ENCODE measurements at places on chromosomes 5 and 9.

DNA sequence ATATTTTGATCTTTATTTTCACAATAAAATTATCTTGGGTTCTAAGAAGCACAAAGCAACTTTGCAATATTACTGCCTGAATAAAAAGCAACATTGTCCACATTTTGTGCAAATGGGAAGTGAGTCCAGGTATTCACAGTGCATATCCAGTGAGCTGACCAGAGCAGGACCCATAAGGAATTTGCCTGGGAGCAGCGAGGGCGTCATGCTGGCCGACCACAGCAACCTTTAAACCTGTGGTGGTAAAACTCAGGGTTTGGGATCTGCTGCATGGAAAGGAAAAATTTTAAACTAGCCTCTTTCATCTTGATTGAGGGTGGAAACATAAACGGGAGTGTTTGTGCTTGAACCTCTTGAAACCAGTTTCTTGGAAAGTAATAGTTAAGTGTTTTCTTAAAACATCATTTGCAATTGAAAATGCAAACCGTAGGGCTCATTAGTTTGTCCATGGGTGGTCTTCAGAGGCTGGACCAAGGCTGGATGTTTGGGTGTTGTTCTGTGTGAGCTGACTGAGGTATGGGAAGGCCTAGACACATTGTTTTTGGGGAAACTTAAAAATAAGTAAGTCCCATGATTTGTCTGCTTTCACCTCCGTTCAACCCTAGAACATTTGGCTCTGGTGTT is 85.0 kb upstream of the ANKH start:
- no peak for DNase-seq

- DNase-seq, result no peak
Observed at GRCh38 chr5:120552638-120553037, 88.5 kb downstream of the PRR16 start.

- DNase-seq, result no peak
Observed at GRCh38 chr9:30507166-30507565, 1877.3 kb upstream of the ACO1 start.

- no peak for DNase-seq
Observed at GRCh38 chr9:108108280-108108851, 618.8 kb upstream of the KLF4 start.

GRCh38 chr5:69343083-69343482 is 10.5 kb upstream of the CCDC125 start:
- no peak for DNase-seq

GRCh38 chr5:139296862-139297326 is 3.4 kb downstream of the MATR3 start:
- no peak for DNase-seq

GRCh38 chr9:111957856-111958631 is 61.4 kb downstream of the UGCG start:
- no peak for DNase-seq

DNA sequence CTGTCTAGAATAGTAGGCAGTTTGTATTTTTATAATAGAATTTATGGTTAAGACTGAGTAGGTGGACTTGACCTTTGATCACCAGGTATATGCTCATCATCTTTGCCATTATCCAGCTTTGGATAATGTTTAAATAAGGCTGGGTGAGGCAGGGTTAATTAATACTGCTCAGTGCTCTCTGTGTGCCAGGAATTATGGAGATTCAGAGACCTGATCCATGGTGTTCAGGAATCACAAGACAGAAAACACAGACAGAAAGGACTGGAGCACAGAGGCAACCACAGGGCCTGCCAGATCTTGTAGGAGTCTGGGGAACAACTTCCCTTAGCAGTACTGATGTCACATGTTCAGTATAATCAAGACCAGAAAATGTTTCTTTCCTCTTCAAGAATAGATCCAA is 186.3 kb upstream of the ADCY2 start:
- DNase-seq, result no peak

DNA sequence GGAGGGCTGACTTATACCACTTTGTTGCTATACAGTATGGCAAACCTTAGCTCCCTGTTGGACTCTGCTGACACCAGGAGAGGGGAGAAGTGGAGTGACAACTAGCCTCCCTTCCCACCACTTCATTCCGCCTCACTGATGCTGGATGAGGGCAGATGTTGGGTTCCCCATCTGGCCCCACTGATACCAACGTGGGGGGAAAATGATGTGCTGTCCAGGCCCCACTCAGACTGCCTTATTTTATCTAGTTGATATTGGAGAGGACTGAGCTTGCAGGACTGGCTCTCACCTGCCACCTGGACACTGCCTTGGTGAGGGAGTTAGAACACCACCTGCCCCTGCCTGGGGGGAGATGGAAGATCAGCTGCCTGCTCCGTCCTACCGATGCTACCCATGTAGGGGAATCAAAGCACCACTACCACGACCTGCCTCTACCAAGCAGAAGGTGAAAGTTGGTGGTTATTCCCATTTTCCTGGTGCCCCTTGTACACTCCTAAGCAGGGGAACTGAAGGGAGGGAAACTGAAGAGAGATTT is 292.1 kb downstream of the GADD45G start:
- DNase-seq, result no peak

GRCh38 chr5:107457881-107458280 is 212.9 kb downstream of the EFNA5 start:
- DNase-seq, result no peak

GRCh38 chr5:28296254-28297013 is 1258.0 kb upstream of the CDH9 start:
- no peak for DNase-seq

GRCh38 chr5:54281960-54282692 is 28.2 kb downstream of the ARL15 start:
- DNase-seq, result no peak

GRCh38 chr5:140084541-140084940 is 29.4 kb upstream of the PURA start:
- no peak for DNase-seq

GRCh38 chr9:131126059-131126426 is 657 bp downstream of the NUP214 start:
- no peak for DNase-seq

DNA sequence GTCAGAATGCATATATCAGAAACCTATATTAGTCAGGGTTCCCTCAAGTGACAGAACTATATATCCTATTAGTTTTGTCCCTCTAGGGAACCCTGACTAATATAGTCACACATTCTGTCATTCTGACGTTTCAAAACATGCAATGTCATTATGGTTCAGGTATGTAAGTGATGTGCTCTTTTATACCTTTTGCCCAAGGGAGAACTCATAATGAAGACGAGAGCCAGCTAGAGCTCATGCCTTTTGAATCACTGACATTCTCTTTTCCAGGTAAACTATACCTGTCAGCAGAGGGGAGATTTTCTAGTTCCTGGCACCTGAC is 576.7 kb downstream of the LRRC70 start:
- no peak for DNase-seq

DNA sequence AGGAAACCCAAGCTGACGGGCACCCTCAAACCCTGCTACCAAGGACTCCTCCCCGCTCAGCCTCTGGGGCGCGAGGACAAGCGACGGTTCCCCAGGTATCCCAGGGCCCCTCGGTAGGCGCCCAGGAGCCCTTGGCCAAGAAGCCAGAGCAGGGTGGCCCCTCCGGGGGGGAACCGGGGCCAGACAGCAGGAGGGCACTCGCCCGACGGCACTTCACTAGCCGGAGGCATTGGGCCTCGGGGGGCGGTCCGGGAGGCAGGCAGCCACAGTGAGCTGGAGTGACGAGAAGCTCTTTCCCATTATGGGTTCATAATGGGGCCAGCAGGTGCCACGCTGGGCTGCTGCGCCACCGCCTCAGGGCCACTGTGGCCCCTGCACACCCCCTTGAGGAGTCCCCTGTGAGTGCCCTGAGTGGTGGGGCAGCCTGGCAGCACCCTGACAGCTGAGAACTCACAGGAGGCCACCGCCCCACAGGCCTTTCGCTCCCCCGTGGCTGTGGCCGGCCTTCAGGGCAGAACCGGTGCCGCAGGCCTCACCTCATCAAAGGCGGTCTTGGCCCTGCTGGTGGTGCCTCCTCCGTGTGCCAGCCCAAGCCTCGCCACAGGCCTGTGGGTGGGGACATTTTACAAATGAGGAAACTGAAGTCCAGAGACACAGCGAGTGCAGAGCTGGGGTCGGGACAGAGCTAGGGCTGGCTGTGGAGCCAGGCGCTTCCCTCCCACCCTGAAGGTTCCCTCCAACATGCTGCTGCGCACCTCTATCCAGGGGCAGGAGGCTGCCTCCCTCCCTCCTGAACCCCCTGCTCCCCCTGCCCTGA is 68.7 kb downstream of the PSMB7 start:
- DNase-seq, result no peak

GRCh38 chr5:176381423-176381822 is 7.0 kb downstream of the NOP16 start:
- DNase-seq, result no peak

GRCh38 chr9:135254176-135255032 is 166.9 kb downstream of the OLFM1 start:
- DNase-seq, result no peak

DNA sequence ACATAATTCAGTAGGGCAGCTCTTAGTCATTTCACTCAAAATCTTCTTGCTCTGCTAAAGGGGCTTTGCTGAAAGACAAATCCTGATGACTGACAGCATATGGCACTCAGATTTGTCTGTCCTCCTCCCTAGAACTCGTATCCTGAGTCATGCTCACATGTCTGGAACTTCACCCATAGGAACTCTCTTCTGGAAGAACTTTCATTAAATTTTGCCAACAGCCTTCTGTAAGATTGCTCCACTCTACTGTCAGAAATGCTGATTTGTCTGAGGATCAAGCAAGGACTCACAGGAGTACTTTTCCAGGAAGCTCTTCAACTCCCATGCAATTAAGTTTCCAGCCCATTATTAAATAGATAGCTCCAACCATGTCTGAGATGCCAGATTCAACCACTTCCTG is 59.8 kb upstream of the SNX2 start:
- DNase-seq, result no peak

DNA sequence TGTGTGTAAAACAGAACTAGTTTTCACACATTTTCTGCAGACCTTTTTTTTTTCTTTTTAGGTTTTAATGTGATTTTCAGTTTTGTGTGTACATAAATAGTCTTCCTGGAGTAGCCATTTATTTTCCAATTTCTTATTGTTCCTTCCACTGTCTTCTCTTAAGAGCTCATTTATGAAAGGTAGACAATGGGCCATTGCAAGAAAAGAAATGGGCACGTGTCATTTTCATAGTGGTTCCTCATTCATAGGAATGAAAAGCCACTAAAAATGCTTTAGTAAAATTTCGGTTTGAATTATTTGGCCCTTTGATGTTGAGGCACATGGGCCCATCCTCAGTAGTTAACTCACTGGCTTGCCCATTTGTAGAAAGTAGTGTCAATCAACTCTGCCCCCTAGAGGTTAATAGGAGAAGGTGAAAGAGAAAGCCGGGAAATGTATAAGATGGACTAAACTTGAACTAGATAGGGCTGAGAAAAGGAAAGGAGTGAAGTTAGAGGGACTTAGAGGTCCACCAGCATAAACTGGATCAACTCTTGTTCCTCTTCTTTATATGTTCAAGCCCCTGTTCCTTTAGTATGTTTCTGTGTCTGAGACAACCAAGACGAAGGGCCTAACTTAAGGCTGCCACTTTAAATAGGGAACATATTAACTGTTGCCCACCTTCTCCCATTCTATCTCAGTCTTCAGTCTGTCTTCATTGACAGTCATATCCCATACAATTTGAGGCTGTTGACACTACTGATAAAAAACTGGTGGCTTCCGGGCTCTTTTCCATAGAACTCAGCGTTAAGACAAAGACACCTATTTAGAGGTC is 72.6 kb downstream of the SMARCA2 start:
- no peak for DNase-seq

DNA sequence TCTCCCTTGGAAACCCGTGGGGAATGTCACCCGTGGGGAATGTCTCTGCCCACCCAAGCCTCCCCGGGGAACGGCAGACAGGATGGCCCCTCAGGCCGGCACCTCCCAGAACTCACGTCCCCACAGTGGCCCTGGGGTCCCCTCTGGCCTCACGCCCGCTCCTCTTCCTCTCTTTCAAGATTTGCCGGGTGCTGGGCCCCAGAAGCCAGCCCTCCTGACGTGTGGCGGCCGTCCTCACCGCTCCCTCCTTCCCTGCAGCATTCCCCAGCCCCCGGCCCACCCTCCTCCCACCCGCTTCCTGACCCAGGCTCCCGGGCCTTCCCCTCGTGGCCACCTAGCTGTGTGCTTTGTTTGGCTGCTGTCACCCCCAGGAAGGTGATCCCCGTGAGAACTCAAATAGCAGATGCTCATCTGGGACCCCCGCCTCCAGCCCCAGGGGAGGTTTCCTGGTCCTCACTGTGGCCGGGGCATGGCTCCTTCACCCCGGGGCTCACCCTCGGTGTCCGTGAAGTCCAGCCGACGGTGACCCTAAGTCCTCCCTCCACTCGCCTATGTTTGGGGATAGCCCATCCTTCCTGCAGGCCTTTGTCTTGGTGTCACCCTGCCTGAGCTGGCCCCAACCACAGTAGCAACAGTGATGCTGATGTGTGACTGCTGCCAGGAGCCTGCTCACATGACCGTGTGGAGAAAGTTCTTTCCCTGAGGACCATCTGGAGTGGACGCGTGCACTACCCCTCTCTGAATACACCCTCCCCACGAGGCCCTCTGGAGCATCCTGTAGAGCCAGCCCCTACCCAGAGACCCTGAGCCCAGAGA is 163.3 kb upstream of the IER5L start:
- no peak for DNase-seq

DNA sequence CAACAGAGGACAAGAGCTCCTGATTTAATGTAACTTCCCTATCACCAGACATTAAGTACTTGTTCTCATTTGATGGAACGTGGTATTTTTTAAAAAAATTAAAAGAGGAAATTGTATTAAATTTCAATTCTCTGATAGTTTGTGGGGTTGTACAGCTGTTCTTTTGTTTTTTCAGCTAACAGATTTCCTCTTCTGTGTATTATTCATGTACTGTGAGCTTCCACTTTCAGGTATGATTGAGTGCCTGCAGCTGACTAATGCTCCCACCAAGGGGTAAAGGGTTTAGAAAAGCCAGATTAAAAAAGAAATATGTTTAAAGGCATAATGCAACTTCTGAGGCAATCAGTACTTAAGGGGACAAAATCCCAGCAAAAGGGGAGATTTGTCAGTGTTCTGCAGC is 117.7 kb upstream of the ACTBL2 start:
- no peak for DNase-seq
